MG63 (cell line): ENCODE measurements at places on chromosomes 7 and 10. TPM values are rescaled to one million over a fixed set of nuclear protein-coding genes. Genes with fewer than 3 reads are reported as not detected.

Gene CALN1
- not detected in 2 replicates for total RNA-seq

Gene ZEB1
- total RNA-seq: 21.7 and 32.4 TPM in 2 replicates

Gene ZP3
- 0.44 and 1.7 TPM in 2 replicates for total RNA-seq

Gene RAMP3
- total RNA-seq: not detected in 2 replicates

Gene OR2A7
- 0.79 TPM in 1 of 2 replicates, not detected in the other for total RNA-seq

Gene TEX47
- not detected in 2 replicates for total RNA-seq
